ENCODE measurements at places on chromosomes 7 and 10.

DNA sequence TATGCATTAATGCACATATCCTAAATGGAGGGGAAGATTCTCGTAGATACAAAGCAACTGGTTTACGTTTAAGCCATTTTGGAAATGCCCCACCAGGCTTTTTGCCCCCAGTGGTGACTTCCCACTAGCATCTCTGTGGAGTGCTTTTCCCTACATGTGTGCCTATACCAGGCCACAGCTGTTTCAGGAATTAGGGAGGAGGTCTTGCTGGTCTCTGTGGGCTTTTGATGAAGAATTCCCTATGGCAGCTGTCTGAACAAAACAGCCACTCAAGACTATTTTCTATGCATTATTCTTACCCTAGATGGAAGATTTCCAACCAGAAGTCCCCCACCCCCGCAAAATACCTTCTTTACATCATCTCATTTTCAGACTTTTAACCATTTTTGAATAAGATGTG, 52.0 kb upstream of the NMT2 start:
- peak; percentile 45 for DNase-seq

DNA sequence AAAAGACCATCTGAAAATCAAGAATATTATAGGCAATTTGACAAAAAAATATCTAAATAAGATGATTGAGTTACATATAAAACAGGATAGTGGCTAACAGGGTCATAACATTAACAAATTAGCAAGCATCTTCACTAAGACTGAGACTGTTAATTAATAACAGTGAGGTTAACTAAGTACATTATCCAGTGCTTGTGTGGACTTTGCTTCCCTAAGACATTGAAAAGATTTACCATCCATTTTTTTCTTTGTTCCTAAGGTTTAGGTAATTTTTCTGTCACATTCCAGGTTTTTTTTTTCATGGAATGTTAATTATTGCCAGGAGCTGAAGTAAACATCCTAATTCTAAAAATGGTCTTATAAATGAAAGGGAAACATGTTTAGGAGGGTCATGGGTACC, 227.6 kb downstream of the ANKRD7 start:
- DNase-seq: no peak

DNA sequence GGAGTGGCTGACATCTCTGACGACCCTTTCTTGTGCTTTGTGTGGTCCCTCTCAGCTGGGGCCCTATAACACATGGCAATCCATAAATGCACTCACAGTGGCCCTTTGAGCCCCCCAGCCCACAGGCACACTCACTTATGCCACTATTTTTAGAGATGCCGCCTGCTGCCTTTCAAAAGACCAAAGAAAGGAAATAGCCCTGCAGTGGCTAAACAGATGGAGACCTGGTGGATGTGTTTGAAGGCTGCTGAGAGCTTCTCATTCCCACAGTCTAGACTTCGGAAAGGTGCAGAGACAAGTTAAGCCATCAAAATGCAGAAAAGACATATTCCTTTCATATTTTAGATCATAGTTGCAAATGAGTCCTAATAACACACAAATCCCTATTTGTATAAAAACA, 42.0 kb upstream of the PDZD8 start:
- no peak for DNase-seq

GRCh38 chr7:53656881-53657280, 621.4 kb downstream of the POM121L12 start:
- DNase-seq: peak; percentile 6

- DNase-seq: peak; percentile 35
These were observed 450.7 kb downstream of the KCNMA1 start for GRCh38 chr10:77186936-77187335.

GRCh38 chr10:97736403-97736901, 476 bp upstream of the ZFYVE27 start:
- no peak for DNase-seq

DNA sequence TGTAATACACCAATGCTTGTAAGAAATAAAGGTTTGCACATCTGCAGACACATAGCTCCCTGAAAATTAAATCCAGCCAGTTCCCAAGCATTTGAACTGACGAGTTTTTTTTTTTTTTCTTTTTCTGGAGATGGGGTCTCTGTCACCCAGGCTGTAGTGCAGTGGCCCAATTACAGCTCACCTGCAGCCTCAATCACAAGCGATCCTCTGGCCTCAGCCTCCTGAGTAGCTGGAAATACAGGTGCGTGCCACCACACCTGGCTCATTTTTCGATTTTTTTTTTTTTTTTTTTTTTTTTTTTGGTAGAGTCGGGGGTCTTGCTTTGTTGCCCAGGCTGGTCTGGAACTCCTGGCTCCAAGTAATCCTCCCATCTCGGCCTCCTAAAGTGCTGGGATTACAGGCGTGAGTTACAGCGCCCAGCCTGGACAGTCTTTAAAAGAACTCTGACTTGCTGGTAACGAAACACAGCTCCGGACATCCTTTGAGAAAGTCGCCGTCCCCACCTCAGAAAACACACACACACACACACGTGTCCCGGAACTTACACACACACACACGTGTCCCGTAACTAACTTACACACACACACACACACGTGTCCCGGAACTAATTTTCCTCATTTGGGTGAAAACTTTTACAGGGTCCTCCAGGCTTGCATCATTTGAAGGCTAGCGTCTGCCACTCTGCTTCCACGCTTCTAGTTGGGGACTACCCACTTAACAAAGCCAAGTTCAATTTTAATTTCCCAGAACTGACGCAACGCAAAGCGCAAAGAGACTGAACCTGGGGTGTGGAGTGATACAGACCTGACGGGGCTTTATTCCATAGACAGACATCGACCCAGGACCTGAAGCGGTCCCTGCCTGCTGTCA, 18.6 kb downstream of the OCM2 start:
- DNase-seq: peak; percentile 34

DNA sequence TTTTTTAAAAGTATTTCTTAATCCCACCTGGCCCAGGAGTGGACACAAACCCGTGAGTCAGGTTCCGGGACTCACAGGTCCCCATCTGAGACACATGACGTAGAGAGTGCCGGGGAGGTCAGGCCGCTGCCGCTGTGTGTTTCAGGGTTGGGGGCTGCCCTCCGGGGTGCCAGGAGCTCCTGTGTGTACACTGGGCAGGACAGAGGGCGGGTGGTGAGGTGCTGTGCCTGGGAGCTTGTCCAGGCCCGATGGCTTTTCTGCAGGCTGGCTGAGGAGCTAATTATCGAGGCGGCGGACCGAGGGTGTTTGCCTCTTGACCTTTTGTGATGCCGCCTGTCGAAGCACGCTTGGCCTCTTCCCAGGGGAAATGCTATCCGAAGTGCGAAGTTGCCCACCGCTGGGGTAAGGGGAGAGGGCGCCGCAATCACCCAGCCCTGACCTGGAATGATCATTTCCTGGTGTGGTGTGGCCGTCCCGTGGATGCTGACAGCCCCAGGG, 42.1 kb downstream of the FOXL3 start:
- no peak for DNase-seq

DNA sequence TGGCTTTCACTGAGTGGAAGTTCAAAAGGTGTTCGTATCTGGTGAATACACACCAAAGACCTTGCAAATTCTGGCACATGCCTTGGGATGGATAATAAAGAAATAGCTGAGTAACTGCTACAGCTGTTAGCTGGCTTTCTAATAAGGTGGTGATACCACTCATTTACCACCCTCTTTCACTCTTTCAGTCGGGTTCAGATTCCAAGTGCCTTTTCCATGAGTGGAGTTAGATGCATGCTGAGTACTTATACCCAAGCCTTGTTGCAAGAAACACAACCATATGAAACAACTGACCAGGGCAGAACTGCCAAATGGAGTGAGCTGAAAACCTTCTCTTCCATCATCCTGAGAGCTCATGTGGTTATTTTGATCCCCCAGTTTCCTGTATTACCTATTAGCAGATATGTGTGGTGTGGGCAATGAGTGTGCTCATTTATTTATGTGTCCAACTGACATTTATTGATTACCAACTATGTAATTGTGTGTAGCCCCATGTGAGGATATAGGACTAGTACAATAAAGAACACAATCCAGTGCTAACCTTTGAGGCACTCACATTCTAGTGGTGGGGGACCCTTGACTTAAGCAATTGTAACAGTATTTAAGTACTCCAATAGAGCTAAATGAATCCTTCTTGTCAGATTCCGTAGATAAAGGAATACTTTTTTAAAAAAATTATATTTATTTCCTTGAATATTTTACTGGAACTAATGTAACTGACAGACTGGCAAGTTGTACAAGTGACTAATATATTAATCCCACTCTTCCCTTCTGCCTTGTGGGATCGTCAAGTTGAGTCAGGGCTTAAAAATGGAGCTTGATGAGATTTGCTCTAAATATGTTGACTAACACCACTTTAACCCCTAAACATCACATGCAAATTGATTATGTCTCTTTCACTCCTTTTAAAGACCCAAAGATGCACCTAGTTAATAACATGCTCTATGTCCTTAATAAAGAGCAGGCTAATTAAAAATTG, 124.7 kb downstream of the ARID5B start:
- peak; percentile 73 for DNase-seq

DNA sequence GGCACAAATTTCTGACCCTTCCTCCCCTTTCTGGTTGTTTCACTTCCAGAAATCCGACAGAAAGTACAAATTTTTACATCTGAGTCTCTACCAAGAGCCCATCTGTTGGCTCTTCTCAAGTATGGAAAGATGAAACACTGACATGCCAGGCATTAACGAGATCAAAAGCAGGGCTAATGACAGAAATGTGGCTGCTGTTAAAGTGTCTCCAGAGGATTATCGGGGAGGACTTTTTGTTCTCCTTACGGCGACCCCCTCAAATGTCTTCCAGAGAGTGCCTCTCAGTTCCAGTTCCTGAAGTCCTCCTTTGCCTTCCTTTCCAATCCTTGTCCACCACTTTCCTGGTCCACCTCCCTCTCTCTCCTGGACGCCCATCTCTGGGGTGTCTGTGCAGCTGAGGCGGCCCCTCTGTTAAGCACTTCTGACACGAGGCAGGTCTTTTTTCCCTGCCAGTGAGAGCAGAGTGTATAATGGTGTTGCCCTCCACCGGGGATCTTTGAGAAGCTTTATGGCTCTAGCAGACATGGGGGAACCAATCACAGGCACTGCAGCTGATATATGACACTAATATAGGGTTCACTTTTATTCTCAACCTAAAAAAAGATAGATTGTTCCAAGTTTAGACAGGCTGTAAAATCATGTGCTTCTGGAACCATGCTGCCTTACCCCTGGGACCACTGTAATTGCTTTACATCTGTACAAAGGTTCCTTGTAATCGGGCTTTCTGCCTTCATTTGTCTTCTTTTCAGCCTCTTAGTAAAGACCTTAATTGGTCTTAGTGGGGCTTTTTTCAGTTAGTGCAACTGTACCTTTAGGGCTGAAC, 757.1 kb downstream of the AUTS2 start:
- DNase-seq: no peak

- no peak for DNase-seq
These were observed 233.4 kb upstream of the HABP2 start for GRCh38 chr10:113319479-113319878.

All from myocyte (in vitro differentiated cells).